Prostate gland (tissue), 2 donors: ENCODE measurements at places on chromosomes 2 and 18. TPM values are rescaled to one million over a fixed set of nuclear protein-coding genes. Genes with fewer than 3 reads are reported as not detected.

STARD6 gene
- not detected for total RNA-seq

RGPD3 gene
- 0.09 TPM for total RNA-seq

TDRD15 gene
- total RNA-seq, result 1.9 TPM

RAB17 gene
- 12.6 TPM for total RNA-seq

ITPRIPL1 gene
- total RNA-seq, result 8.9 TPM

RUFY4 gene
- total RNA-seq, result 0.27 TPM

DCC gene
- total RNA-seq, result 0.55 TPM

C2orf80 gene
- not detected for total RNA-seq

SLC35G4 gene
- not detected for total RNA-seq

LYG1 gene
- total RNA-seq, result 2.8 TPM

EFR3B gene
- 1.6 TPM for total RNA-seq

SULT1C4 gene
- not detected for total RNA-seq
